Activated CD8-positive, alpha-beta memory T cell treated with anti-CD3 and anti-CD28 coated beads for 1 hour (primary cell): ENCODE measurements at places on chromosomes 7 and 10.

DNA sequence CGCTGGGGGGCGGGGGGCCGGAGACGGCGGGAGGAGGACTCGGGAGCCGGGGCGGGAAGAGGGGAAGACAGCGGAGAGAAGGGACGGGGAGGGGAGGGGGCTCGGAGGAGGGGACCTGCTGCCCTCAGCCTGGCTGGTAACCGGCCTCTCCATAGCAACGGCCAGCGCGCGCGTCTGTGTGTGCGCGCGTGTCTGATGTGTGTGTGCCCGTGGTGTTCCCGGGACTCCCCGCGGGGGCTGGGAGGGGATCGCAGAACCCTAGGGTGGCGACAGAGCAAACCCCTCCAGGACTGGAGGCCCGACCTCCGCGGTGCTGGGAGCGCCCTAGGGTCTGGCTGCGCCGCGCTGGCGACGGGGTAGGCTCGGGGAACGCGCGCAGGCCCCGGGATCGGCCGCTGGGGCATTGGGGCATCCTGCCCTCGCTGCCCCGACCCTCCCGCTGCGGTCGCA is 356.3 kb downstream of the DNAJB6 start:
- no peak for DNase-seq

DNA sequence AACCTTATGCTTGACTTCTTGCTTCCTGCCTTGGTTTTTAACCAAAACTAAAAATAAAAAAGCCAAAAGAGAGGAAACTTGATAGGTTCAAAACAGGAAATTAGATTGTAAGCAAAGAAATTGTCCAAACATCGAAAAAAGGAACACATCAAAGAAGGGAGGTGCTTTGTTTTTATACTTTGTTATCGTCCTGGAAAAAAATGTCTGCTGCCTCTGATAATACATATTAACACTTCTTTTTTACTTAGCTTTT is 286.6 kb upstream of the C7orf33 start:
- no peak for DNase-seq

DNA sequence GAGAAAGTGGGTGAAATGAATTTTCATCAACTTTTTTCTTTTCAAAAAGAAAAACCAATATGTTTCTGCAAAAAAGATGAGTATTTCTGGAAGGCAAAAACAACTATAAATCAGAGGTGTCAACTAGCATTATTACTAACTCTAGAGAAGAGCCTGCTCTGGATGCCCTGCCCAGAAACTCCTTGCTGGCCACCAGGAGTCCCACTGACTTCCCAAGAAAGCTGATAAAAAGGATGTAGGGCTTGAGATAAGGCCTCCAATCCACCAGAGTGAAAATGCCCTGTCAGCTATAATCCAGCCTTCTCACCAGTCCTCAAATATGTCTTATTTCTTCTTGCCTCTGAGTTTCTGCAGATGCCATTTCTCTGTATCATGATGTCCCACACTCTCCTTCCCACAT is 16.7 kb upstream of the FZD1 start:
- DNase-seq: no peak

DNA sequence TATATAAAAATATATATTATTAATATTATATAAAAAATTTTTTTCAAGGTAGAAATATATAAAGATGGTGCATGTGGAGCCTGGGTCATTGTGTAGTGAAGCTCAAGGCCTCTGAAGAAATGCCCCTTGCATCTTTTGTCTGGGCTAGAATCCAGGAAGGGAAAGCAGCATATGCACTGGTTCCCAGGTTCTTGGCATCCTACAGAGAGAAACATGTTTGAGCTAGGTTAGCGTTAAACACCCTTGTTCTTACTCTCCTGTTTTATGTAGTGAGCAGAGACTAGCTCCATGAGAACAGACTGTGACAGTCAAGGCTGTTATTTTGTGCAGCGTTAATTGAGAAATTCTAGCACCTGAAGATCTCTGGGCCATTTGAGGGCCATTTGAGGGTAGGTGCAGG is 116.1 kb downstream of the POM121L12 start:
- DNase-seq: no peak

DNA sequence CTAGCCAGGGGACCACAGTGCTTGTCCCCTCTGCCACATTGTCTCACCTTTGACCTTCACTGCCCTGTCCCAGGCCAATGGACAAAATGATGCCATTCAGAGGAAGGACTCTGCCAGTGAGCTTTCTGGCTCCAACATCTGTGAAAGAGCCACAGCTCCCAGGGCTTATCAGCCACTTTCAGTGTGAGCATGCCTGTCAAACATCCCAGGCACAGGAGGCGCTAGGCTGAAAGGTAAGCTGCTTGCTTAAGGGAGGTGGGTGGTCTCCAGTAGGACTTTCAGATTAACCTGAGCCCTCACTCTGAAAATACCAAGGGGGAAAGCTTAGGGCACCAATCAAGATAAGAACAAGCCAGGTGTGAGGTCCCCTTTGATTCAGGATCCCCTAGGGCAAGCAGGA is 59.8 kb upstream of the GDF10 start:
- DNase-seq: no peak

- no peak for DNase-seq
Measured at GRCh38 chr7:71388181-71388580, 256.2 kb downstream of the GALNT17 start.

DNA sequence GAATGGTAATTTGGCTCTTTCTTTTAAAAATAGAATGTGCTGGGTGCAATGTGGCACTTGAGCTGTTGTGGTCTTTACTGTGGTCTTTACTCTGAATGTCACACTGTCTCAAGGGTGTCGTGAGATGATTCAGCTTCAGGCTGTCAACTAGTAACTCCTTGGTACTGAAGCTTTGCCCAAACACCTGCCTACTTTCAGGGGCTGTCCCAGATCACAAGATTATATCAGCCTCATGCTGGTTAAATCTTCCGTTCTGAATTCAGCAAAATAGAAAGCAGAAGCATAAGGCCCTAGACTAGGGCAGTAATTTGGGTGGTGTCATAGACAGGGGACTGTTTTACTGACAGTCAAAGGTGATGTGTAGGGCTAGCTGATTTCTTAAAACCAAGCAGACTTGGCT is 110.9 kb downstream of the BAMBI start:
- no peak for DNase-seq

GRCh38 chr10:80144696-80145131 is 12.2 kb downstream of the PLAC9 start:
- no peak for DNase-seq

DNA sequence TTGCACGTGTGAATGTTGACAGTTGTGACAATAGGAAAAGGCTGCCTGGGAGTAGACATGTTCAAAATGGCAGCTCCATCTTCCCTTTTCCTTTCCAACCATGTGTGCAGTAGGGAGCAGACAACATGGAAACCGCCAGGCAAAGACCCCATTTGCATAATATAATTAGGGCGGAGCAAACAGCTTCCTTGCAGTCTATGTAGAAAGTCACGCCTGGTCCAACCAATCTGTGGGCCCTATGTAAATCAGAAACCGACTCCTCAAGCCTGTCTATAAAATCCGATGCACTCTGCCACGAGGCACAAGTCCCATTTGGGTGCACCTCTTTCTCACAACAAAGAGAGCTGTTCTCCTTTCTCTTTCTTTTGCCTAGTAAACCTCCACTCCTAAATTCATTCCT is 19.6 kb downstream of the NEBL start:
- no peak for DNase-seq

GRCh38 chr10:15348579-15348978 is 22.5 kb downstream of the FAM171A1 start:
- DNase-seq: no peak

DNA sequence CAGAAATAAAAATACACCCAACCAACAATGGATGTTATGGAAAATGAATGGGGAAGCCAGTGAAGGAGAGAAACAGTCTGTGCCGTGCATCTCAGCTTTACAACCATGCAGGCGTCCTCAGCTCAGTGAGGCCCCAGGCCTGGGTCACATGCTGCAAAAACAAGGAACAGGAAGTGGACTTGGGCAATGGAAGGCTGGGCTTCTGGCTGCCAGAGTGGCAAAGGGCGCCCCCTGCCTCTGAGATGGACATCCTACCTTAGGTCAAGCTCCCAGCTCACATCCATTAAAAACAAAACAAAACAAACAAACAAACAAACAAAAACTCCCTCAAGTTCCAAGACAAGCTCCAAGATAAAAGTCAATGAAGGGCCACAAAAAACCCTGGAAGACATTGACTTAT is 54.7 kb upstream of the AFAP1L2 start:
- DNase-seq: no peak

DNA sequence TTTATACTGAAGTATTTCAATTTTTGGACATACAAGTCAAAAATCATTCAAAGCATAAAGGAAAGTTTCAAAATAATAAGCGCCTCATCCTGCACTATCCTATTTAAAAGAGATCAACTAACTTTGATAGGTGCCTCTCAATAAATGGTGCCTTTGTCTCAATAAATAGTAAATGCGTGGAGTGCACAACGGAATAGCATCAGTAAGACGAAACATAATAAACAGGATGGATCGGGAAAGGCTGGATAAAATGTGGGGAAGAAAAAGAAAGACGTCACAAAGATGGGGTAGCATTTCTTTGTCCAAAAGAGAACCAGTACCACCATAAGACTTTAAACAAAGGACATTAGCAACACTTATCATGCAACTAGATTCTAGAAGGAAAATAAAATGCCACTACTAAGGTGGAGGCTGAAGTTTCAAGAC is 571 bp upstream of the PRKAR2B start:
- no peak for DNase-seq

GRCh38 chr10:17682236-17682946 is 38.4 kb downstream of the STAM start:
- DNase-seq: no peak

DNA sequence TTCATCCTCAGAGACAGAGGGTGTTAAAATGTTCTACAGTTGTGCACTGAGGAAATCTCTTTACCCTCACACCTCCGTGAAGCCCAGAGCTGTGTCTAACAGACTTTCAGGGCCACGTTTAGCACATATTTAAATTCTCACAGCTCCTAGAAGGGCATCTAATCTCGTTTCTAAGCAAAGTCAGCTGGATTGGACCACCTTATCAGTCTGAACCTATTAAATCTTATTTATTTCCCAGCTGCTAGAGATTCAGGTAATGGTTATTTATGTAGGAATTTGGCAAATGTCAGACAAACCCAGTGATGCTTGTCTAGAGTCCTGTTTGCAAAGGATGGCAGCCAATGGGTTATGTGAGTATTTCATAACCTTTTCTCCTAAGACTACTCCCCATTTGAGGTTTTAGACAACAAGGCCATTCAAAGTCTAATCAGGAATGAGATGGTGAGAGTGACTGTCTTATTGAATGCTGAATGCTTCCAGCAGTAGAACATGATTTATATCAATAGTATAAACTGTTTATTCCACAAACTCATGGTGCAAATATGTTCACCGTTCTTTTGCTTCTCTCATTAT is 54.8 kb upstream of the EXOC4 start:
- DNase-seq: no peak

DNA sequence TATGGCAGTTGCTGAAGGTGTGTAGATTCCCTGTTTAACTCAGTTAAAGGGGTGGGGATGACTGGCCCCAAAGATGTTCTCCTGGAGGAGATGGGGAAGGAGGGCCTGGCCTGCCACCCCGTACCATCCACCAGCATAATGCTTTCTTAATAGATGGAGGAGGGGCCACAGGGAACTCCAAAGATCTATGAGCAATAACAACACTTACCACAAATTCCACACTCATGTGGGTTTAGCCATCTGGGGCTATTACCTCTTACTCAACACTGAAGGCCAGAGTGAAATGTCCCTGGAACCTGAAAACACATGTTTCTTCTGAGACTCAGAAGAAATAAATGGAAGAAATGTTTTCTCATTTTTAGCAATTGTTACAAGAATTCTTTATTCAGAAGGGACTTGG is 259.0 kb downstream of the CXCL12 start:
- DNase-seq: no peak

GRCh38 chr7:102897856-102898531 is 14.8 kb upstream of the LRRC17 start:
- DNase-seq: no peak

DNA sequence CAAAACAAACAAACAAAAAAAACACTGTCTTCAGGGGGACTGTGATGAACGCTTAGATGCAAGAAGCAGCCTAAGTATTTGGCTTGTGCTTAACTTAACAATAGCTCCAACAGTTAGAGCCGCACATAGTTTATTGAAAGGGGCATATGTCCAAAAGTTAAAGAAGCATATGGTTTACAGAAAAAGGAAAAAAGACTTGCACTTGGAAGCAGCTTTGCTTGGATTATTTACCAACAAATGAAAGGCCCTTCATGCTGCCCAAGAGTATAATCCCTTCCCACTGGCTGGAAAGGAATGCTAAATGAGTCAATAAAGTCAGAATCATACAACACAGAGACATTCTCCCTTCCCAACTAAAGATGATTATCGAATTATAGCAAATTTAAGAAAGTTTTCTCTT is 77.9 kb downstream of the GLI3 start:
- DNase-seq: no peak

DNA sequence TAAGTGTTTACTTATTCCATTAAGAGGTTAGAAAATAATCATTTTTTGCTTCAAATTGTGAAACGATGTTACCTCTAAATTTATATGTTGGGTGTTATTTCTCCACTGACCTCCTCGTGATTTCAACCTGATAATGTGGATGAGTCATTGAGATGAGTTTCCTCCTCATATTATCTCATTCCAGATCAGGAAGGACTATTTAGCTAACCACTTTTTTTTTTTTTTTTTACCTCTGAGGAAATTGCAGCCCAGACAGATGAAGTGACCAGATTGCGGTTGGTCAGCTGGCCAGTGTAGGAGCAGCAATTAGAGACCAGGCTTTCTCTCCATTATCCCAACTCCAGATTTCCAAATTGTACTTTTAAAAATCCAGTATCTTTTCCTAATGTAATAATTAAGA is 248.7 kb downstream of the FZD1 start:
- DNase-seq: no peak

DNA sequence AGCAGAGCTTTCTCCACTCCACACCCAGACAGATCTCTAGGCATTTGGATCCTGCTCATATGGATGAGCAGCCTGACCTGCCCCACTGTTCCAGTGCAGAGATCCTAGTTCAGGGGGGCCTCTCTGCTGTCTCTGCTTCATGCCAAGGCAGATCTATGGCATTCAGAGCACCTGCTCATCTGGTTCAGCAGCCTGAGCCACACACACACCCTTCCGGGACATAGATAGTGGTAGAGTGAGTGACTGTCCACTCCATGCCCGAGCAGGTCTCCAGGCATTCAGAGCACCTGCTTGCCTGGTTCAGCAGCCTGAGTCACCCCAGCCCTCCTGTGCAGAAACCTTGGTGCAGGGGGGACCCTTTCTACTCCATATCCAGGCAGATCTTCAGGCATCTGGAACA is 54.3 kb upstream of the ZNF800 start:
- DNase-seq: no peak
